ENCODE measurements at places on chromosomes 6 and 20.

DNA sequence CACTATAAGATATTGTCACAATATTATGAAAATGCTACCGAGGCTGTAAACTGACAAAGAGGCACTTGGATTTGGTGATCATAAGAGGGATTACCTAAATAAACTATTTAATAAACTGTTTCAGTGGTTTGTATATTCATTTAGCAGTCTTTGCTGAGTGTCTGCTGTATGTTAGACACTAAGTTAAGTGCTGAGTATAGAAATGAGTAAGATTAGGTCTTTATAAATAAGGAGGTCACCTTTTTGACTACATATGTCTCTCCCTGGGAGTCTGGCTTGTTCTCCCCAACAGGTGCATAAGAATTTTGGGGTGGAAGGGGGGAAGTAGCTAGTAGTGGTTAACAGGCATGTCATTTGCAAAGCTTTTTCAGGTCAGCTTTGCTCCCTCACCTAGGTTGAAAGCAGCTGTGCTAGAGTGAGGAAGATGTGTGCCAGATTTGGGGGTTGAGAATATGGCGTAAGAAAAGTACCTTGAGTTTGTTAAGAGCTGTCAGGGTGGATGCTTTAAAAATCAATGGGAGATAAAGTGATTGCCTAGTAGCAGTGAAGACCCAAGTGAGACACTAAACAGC, 246.3 kb downstream of the ZFAND3 start:
- no peak for DNase-seq

DNA sequence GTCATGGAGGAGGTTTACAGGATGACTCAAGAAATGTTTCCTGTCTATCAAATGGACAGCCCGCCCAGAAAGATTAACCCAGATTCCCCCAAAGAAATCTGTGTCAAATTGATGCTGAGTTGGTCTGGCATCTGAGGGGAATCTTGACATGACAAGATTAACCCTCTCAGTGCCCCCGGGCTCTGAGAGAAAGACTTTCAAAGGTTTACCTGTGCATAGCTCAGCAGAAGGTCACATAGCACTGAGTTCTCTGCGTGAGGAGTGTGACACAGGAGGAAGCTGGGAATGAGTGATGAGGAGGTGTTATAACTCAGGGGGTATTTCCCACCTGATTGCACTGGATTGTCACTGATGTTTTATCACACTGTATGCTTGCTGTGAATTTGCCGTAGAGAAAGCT, 601.2 kb downstream of the DHX35 start:
- no peak for DNase-seq

DNA sequence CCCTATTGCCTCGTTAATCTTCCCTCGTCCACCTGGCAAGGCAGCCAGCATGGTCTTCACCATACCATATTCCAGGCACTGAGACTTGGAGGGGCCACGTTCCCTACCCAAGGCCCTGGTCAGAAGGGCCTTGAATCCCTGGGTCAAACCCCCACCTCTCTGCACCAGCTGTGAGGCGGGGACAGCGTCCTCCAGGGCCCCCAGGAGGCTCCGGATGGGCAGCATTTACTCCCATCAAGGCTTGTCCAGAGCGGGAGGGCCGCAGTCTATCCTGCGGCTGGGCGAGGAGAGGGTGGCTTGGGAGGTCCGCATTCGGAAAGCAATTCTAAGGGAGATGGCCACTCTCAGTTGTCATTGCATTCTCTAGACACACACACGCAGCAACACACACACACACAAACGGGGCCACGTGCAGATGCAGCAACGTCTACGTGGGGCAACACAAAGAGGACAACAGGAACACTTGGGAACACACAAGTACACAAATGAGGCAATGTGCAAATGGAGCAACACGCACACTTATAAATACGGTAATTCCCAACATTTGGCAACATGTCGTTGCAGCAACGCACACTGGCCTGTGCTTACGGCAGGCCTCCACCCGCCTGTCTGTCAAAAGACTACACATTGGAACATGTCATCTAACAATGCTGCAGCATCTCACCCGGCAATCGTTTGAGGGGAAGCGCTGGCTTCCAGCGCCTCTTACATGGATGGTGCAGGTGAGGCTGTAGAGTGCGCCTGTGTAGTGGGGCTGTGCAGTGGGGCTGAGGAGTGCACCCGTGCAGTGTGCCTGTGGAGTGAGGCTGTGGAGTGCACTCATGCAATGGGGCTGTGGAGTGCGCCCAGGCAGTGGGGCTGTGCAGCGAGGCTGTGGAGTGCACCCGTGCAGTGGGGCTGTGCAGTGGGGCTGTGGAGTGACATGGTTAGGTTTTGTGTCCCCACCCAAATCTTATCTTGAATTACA, 12.9 kb upstream of the NTSR1 start:
- no peak for DNase-seq

DNA sequence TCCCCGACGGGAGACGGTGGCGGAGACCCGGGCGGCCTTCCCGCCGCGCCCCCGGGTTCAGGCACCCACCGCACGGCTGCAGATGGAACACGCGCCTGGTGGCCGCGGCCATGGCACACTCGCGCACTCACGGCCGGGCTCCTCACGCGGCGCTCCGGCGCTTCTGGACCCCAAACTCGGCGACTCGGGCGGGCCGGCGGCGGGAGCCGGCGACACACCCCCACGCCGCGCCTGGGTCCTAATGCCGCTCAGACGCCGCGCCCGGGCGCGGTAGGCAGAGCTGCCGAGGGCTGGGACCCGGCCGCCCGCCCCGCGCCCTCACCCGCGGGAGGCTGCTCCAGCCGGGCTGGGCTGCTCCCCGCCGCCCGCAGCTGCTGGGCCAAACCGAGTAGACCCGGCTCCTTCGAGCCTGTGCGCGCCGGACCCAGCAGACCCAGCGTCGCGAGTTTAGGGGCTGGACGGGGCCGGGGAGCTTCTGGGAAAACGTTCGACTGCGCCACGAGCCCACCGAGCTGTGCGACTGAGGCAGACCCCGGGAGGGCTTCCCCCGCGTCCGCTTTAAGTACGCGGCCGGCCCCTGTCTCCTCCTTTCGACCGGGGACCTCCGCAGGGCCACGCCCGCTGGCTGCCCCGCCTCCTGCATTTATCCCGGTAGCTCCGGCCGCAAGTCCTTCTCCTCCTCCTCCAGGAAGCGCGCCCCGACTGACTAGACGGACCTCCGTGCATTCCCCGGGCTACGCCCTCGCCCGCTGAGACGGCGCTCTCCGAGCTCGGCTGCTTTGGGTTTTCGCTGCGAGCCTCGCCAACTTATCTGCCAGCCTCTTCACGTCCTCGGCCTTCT, at the start of gene SLC4A11:
Gene SLC4A11, minus strand, starts transcription at position 165 of the 841 bp plus-strand sequence. Its CDS starts 53 bp downstream, at position 112.
- peak; percentile 87 for DNase-seq

GRCh38 chr20:58906894-58907293, 54.4 kb downstream of the GNAS start:
- no peak for DNase-seq

- no peak for DNase-seq
These were observed 56.8 kb downstream of the PRDM1 start for GRCh38 chr6:106142876-106143431.

DNA sequence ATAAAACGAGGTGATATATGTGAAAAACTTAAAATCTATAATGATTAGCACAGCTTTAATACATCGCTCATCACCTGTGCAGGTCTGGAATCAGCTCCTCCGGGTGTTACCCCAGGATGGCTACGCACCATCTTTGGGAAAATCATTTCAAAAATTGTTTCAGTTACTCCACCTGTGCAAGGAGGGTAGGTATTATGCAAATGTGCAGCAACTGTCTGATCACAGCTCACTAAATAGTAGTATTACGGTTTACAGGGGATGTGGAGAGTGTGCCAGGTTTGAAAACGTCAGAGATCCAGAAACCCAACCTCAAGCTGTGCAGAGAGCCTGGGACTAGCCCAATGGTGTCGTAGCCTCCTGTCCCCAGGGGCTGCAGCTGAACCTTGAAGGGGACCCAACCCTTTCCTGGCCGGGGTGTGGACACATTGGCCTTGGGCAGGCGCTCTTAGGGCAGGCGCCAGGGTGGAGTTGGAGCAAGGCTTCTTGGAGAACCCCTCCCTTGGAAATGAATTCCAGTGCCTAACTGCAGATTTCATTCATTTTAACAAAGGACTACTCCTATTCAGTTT, 24.2 kb upstream of the SGK1 start:
- DNase-seq, result no peak

- no peak for DNase-seq
These were observed 124.1 kb downstream of the GRIK2 start for GRCh38 chr6:101517632-101518031.

GRCh38 chr20:53447316-53447715, 146.3 kb downstream of the ZNF217 start:
- DNase-seq, result no peak

GRCh38 chr20:46715292-46715756, 5.9 kb downstream of the SLC2A10 start:
- DNase-seq, result no peak

Data from 8988T (cell line).